ENCODE measurements at places on chromosomes 12 and 14.

DNA sequence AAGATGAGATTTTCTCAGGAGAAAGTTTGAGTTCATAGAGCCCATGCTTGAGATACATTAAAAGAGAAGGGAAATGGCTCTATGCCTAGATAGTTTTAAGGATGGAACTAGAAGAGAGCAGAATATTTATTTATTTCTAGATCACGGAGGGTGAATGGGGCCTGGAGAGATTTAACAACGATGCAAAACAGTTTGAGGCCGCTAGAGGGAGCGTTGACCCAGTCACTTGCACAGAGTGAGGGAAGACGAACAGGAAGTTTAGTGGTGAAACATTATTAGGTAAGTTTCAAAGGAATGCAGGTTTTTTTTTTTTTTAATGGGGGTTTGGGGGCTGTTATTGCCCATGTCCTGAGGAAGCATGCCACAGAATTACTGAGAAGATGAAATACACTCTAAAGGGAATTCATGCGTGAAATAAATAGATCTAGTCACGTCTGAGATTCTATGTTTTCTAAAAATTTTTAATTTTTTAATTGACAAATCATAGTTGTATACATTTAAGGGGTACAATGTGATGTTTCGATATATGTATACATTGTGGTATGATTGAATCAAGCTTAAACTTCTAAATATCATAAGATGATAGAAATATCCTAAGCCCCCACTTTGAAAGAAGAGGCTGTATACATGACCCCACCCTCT lies 14.8 kb upstream of the PPP1R1A start:
- no peak for DNase-seq

DNA sequence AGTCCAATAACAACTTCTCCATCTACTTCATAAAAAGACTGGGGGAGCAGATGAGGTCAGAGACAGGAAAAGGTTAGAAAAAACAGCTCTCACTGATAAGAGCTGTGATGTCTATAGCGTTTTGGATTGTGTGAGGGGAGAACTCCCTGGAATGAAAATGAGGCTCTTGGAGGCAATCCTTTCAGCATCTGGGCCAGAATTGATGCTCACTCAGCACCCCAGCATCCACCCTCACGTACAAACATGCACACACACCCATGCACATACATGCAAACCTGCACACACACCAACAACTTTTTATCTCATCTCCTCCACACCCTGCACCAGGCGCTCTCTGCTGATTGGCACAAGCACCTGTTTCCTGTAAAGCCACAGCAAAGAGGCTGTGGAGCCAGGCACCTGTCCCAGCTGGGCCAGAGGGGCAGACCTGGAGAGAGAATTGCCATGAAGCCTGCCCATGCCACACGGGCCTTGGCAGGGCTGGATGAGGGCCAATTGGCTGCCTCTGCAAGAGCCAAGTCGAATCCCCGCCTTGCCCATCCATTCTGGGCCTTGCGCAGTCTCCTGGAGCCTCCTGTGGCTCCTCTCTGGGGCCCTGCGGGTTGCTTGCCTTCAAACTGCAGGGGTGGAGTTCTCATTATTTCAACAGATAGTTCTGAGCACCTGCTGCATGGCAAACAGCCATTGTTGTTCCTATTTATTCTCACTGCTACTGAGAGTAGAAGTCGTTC lies 53.1 kb downstream of the SYNE3 start:
- DNase-seq = no peak

GRCh38 chr14:35365130-35366055 lies 39.2 kb downstream of the NFKBIA start:
- DNase-seq = peak; percentile 42

- DNase-seq = no peak
Observed at GRCh38 chr14:69346710-69347109, 51.4 kb downstream of the ERH start.

DNA sequence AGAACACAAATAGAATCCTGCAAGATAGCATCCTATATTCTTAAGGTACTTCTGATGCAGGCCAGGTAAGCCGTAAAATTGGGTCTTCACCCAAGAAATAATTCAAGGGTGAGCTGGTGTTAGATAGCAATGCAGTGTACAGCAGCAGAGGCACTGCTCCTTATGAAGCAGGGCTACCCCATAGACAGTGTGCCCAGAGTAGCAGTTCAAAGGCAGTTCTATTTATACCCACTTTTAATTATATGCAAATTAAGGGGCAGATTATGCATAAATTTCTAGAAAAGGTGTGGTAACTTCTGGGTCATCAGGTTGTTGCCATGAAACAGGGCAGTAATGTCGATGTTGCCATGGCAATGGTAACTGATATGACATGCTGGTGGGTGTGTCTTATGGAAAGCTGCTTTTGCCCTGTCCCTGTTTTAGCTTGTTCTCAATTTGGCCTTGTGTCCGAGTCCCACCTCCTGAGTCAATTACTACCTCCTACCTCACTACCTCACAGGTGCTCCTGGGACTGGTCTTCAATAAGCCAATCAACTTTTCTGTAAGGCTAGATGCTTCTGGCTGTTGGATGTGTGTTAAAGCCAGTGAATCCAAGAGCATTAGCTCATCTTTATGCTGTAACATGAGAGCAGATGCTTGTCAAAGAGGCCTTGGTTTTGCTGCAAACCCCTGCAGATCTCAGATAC lies 61.0 kb downstream of the PPM1A start:
- no peak for DNase-seq

- no peak for DNase-seq
Observed at GRCh38 chr12:128933039-128933438, 79.8 kb downstream of the GLT1D1 start.

GRCh38 chr12:23221066-23221465 lies 596.1 kb downstream of the ETNK1 start:
- no peak for DNase-seq

GRCh38 chr12:109719123-109720022 lies 5.7 kb downstream of the FAM222A start:
- no peak for DNase-seq

DNA sequence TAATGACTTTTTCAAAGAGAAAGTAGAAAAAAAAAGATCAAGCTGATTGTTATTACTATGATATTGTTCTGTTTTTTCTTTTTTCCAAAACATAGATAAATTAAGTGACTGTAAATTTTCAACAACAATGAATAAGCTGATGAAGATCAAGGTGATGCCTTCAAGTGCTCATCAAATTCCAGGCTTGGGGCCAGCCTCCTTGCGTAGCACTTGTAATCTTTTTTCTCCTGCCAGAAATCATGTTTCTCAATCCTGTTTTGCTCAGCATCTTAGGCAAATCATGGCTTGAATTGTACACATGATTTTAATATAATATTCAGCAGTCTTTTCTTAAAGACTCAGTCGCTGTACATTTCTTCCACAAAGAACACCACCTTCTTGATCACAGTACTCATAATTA lies 333.2 kb downstream of the NPAS3 start:
- DNase-seq = no peak

GRCh38 chr12:88644946-88645702 lies 64.9 kb upstream of the KITLG start:
- no peak for DNase-seq

- DNase-seq = no peak
Observed at GRCh38 chr14:64998455-64998931, 11.8 kb downstream of the FNTB start.

DNA sequence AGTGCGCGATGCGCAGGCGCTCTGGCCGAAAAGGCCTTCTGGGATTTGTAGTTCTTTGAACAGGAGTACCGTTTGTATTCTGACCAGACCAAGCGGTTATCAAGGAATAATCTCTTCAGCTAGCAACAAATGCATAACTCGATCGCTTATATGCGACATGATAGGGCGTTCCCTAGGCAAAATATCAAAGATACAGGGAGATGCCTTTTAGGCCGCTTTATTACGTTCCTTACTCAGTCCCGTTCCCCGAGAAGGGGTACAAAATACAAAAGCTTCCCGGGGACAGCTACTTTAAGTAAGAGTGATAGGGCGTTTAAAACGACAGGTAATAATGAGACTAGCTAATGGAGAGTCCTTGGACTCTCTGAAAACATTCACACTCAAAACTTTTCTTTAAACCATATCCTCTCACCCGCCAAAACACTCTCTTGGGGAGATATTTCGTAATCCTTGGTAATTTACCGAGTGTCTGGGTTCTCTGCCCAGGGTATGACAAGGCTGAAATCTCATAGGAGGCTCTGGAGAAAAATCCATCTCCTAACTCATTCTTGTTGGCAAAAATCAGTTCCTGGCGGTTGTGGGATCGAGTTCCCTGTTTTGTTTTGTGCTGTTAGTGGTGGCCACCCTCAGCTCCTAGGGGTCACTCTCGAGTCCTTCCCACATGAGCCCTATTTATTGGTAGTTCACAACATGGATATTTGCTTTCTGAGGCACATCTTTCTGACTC lies 412 bp upstream of the SNW1 start:
- no peak for DNase-seq

DNA sequence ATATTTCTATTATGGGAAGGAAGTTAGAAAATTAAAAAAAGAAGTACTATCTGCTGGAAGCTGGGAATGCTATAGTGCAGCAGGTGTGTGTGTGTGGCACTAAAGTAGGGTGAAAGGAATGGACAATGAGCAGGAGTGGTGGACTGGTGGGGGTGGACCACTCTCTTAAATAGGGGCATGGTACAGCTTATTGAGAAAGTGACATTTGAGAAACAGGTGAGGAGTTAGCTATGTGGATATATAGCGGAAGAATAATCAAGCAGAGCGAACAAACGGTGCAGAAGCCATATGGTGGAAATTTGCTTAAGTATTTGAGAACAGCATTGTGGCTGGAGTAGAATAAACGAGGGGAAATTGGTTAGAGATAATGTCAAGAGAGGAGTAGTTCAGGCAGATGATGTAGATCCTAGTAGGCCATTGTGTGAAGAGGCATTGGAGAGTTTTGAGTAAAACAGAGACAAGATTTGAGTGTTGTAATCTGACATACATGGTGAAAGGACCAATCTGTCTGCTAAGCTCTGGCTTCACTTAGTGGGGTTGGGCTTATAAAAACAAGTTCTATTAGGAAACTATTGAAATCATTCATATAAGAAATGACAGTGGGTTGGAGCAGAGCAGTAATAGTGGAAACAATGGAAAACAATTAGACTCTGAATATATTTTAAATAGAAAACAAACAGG lies 149.2 kb upstream of the SYT10 start:
- DNase-seq = no peak

DNA sequence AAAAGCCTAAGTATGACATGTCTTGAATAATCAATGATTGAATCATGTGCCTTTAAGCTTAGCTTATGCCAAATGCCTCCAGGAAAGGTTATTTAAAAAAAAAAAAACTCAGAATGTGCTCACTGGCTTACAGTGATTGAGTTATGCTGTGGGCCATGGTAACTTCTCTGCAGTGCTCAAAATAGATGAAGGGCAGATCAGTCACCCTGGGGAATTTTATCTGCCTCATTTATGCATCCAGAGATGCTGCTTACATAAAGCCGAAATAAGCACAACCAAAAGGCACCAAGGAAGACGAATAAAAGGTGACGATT lies 118.7 kb upstream of the MDM1 start:
- DNase-seq = no peak

DNA sequence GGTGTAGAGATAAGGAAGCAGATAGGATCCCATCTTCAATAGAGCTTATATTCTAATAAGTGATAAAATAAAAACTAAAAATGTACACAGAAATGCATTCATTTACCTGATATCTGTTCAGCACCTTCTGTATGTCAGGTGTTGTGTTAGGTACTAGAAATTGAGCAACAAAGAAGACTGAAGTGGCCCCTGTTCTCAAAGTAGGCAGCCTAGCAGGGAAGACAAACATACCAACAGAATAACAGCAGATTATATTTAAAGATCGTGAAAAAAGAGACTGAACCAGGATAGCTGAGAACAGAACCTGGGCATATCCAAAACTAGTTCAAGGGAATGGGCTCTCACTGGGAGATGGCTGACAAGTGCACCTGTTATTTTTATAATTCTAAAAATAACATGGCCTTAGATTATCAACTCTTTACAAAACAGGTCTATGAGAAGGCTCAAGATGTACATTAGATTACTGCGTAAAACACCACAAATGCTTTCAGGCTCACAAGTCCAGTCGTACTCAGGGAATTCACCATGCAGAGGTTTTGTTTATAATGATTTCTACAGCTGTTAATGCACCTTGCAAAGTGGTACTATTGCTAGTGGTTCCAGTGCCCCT lies 16.4 kb downstream of the ANO6 start:
- no peak for DNase-seq

DNA sequence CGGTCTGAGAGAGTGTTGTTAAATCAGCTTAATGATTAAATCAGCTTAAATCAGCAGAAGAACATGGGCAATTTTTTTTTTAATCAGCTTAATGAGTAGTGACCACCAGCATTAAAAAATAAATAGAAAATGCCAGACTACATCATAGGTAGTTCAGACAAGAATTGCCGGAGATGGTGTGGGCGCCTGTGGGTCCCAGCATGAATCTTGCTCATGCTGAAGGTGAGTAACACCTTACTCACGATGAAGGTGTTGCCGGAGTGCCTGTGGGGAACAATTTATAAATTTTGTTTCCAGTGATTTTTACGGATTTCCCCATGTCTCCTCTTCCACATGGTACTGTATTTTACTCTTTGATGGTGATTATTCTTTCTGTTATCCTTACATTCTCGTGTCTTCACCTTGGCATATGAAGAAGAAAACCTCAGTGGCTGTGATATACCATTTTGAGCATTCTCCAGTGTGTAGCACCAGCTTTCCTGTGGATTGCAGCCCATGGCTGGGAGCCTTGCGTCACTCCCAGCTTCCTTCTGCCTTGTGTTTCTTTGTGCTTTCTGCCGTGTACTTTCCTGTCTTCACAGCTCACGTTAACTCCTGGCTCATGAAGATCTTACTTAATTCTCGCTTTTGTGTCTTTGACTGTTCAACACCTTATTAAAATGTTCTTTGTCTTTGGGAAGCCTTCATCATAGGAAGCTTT lies 4.7 kb downstream of the TDRD9 start:
- DNase-seq = no peak

GRCh38 chr14:38549564-38549963 lies 293.7 kb upstream of the CLEC14A start:
- DNase-seq = no peak

DNA sequence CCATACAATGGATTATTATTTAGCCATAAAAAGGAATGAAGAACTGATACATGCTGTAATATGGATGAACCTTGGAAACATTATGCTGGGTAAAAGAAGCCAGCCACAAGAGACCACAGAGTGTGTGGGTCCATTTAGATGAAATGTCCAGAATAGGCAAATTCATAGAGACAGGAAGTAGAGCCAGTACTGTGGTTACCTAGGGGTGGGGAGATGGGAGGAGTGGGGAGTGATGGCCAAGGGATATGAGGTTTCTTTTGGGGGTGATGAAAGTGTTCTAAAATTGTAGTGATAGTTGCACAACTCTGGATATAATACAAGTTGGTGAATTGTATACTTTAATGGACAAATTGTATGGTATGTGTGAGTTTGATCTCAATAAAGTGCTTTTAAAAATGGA lies 18.6 kb downstream of the JDP2 start:
- no peak for DNase-seq

- no peak for DNase-seq
Observed at GRCh38 chr12:55845785-55846496, 3.2 kb upstream of the MMP19 start.

DNA sequence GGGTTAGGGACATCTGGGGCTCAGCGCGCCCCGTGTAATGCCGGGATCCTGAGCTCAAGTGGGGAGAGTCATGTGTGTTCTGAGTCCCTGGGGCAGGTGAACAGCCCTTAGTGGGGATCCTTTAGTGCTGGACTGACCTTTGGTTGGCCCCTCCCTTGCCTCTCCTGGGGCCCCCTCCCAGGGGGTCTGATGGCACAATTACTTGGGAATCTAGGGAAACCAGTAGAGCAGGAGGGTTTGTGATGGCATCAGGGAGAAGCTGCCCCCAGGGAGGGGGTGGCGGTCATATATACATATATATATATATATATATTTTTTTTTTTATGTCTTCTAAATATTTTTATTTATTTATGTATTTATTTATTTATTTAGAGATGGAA lies at the start of gene MORN3:
TSS of gene MORN3 (minus strand) at position 134 of the 380 bp plus-strand sequence. CDS start 171 bp downstream, outside the sequence.
- no peak for DNase-seq
